ENCODE measurements at places on chromosomes 13 and 19.

DNA sequence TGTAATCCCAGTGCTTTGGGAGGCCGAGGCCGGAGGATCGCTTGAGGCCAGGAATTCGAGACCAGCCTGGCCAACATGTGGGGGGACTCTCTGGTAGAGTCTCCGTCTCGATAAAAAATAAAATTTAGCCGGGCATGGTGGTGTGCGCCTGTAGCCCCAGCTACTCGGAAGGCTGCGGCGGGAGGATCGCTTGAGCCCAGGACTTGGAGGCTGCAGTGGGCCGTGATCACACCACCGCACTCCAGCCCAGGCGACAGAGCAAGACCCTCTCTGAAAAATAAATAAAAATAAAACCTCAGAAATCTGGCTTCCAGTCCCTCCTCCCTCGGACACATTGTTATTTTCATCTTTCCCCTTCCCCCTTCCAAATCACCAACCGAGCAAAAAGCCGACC is 332 bp downstream of the IRGQ start:
- DNase-seq: no peak

GRCh38 chr13:92838786-92839185 is 387.8 kb upstream of the GPC6 start:
- no peak for DNase-seq

GRCh38 chr19:20660473-20661140 is 764 bp downstream of the ZNF626 start:
- no peak for DNase-seq

GRCh38 chr19:35468637-35469036 is 20.6 kb downstream of the FFAR2 start:
- DNase-seq: no peak

- no peak for DNase-seq
Observed at GRCh38 chr13:99063952-99064351, 86.1 kb upstream of the DOCK9 start.

GRCh38 chr19:33052352-33052972 is 12.2 kb downstream of the RHPN2 start:
- no peak for DNase-seq

- peak; percentile 54 for DNase-seq
Observed at GRCh38 chr19:44050740-44051649, 841 bp upstream of the ZNF223 start.

- DNase-seq: no peak
Observed at GRCh38 chr19:33085570-33086128, 4.7 kb downstream of the GPATCH1 start.

- DNase-seq: no peak
Observed at GRCh38 chr13:48979892-48980291, 4.2 kb downstream of the FNDC3A start.

DNA sequence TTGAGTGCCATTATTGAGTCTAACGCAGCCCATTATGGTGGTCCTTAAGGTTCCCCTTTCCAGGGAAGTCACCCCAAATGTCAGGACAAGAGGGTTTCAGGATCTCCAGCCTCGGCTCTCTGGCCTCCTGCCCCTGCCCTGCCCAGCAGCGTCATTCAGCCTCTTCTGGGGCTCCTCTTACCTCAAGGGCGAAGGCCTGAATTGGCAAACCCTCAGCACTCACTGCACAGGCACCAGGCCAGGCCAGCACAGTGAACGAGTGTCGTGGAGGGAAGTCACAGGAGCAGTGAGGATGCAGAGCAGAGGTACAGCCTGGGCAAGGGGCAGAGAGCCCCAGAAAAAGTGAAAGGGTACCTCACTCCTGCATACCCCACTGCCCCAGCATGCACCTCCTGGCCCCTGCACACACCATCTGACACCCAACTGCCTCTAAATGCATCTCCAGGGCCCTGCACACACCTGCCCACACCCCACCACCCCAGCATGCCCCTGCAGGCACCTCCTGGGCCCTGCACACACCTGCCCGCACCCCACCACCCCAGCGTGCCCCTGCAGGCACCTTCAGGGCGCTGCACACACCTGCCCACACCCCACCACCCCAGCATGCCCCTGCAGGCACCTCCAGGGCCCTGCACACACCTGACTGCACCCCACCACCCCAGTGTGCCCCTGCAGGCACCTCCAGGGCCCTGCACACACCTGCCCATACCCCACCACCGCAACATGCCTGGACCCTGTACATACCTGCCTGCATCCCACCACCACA is 19.8 kb downstream of the SLC25A42 start:
- DNase-seq: no peak

DNA sequence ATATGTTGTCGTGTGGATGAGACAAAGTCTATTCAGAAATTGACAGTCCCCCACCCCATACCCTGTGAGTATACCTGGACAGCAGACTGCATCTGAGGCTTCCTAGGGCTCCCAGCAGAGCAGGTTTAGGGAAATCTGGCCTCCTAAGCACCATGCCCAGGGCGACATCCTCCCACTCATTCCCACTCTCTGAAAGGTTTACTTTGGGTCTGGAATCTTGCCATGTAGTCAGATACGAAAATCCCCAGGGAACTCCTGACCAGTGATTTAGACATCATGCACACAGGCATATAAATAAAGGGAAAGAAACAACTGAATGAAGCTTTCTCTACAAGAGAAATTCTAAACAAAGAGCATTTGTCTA is 717 bp upstream of the NALCN start:
- DNase-seq: no peak

DNA sequence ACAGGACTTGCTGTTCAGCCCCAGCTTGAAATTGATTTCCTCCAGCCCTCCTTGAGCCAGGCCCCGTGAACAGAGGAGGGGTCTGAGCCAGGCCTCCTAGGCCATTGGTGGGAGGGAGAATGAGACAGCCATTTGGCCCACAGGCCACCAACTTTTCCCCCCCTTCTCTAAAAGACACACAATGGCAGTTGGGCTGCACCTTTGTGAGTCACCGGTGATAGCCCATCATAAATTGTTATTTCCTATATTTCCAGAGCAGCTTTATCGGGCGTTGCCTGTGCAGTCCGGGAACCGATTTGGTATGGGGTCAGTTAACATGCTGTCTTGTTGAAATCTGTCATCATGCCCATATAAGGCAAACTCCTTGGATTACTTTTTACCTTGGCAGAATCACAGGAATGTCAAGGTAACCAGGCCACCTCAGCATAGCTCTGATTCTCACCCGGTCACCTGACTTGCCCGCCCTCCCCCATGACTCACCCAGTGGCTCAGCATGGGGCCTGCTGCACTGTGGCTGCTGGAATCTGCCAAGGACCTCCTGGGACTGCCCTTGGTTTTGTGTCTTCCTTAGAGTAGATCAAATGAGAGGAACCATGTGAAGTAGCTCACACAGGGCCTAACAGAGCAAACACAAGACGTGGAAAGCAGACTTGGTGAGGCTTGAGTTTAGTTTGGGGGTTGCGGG is 36.1 kb downstream of the ACTN4 start:
- DNase-seq: peak; percentile 97

DNA sequence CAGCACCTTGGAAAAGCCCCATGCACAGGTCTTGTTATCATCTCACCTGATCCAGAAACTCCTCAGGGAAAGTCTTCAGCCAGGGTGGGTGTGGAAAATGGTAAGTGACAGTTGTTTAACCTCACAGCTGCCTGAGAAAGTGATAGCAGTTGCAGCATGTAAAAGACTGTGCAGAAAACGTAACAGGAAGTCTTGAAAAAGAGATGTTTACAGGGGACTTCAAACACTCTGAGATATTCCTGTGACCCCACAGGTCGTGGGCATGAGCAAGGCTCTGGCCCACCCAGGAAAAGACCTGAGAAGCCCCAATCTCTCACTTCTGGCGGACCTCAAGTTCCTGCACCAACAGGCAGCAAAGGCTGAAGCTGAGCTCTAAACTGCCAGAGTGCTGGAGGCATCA is 826.9 kb downstream of the UQCRFS1 start:
- no peak for DNase-seq

GRCh38 chr13:93260591-93260990 is 34.0 kb downstream of the GPC6 start:
- DNase-seq: no peak

DNA sequence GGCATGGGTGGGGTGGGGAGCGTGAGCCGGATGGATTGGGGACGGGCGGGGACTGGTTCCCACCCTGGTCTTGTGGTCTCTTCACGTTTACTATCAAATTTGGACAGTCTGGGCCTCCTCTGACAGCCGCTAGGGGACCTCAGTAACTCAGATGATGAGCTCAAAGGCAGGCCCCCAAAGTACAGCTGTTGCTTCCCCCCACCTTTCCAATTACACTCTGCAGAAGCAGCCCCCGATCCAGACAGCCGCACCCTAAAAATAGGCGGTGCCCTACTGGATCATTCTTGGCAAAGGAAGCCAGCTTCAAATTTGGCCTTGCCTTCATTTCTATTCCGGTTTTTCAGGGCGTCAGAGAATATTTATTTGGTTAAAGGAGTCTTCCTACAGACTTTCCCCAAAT is 1.9 kb upstream of the FOXO1 start:
- no peak for DNase-seq

DNA sequence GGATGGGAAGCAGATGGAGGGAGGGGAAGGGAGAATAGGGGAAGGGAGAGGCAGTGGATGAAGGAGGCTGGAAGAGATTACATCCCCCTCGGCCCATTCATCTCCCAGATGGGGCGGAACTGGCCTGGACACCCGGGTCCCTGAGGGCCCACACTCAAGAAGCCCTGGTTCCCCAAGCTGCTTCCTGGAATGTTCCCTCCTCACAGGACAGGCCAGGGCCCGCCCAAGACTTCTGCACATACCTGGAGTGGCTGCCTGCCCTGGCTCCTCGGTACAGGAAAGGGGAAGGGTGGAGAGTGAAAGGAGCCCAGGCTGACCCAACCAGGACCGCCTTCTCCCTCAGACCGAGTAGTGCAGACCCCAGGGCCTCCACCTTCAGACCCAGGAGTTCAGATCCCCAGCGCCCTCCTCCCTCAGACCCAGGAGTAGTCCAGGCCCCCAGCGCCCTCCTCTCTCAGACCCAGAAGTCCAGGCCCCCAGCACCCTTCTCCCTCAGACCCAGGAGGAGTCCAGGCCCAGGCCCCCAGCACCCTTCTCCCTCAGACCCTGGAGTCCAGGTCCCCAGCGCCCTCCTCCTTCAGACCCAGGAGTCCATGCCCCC is 489 bp downstream of the NTF4 start:
- no peak for DNase-seq

DNA sequence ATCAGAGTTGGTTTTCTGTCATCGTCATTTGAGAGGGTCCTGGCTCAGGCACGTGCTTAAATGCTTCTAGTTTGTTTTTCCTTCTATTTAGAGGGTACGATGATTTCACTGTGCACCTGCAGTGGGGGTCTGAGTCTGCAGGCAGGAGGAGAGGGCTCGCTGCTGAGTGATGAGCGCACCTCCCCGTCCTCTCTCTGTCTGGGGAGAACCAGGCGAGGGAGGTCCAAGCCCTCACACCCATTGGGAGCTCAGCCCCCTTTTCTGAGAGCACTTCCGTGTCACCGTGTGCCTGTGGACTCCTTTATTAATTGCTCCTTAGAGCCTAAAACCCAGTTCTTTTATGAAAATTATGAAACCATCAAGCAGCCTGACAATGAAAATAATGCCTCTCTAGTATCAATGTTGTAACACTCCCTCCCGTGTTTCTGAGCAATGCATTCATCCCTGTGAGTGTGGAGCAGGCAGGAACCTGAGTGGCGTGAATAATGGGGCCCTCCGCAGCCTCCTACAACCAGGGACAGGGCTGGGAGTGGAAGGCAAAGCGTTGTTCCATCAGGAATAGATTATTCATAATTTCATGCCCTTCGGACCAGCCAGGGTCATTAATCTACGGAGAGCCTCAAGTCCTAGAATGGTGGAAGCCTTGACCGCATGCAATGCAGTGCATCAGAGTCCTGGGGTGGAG is 191.6 kb downstream of the UQCRFS1 start:
- DNase-seq: no peak

GRCh38 chr13:71939186-71939585 is 72.2 kb upstream of the DACH1 start:
- no peak for DNase-seq

DNA sequence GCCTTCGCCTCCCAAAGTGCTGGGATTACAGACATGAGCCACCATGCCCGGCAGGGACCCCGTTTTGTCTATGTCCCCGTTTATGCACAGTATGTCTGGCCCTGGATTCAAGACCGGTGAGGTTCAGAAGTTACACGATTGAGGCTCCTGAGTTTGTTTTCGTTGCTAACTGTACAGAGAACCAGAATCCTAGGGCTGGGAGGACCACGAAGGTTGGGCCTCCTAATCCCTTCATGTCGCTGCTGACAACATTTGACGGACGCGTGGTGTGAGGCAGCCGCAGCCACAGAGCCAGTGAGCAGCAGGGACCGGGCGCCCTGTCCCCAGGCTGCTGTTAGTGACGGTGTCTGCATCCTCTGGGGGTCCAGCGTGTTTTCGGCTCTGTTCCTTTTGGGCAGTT is 91.4 kb downstream of the ATP11A start:
- no peak for DNase-seq

DNA sequence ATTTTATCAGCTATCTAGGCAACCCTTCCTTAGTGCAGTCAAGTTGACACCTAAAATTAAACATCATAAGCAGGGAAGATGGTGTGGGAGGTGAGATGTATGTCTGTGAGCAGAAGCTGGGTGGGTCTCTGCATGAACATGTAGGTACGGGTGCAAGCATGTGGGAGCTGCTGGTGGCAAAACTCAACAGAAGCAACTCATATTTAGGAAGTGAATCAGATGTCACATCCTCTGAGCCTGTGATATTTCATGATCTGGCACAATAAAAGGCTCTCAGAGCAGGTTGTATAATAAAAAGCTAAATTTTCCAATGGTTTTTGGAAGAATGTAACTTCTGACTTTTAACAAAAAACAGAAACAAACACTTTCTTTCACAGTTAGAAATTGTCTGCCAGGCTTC is 44.4 kb downstream of the C1QTNF9 start:
- DNase-seq: no peak

DNA sequence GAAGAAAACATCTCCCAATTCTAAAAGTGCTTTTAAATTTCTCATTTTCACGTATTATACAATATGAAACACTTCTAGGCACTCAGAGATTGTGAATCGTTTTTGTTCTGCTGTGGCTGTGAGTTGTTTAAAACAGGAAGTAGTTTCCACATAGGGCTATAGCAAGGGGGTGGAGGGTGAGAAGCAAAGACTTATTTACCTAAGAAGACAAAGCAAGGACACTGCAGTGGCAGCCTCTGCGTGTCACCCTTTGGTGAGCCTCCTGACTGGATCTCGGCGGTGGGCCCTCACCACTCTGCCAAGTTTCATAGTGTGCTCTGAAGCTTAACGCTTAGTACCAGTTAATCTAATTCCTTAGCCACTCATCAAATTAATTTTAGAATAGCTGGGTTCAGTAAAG is 56.8 kb downstream of the TNFSF13B start:
- DNase-seq: no peak

DNA sequence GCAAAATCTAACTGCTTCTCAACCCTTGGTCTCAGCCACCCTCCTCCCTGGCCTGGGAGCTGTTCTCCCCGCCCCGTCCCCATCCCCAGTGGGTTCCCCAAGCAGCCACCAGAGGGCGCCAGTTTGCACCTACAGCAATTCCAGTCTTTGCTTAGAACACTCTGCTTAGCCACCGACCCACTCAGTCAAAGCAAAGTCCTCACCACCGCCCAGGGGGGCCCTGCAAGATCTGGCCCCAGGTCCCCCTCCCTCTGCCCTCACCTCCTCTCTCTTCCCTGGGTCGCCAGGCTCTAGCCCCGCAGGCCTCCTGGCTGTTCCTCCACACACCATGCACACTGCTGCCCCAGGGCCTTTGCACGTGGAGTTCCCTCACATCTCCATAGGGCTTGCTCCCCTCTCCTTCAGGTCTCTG is 12.4 kb downstream of the TMEM143 start:
- no peak for DNase-seq
